ENCODE measurements at places on chromosomes 3 and 15.
A peak's percentile ranks its signal among the peaks of the same experiment; 100 is the strongest.

GRCh38 chr15:81050805-81051204 is 50.1 kb downstream of the TLNRD1 start:
- DNase-seq: no peak

DNA sequence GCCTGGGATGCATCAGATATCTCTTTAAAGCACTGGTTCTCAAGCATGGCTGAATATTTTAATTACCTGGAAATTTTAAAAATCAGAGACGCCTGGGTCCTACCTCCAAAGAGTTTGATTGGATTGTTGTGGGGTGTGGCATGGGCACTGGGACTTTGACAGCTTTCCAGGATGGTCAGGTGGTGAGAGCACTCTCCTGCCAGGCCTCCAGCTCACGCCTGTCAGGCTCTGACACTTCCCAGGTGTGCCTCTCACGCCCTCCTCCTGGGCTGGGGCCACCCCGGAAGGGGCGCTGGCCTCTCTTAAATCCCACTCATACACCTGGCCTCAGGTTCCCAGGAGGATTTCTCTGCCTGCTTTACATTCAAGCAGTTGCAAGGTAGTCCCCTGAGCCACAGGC is 48.5 kb downstream of the AMOTL2 start:
- DNase-seq: no peak

DNA sequence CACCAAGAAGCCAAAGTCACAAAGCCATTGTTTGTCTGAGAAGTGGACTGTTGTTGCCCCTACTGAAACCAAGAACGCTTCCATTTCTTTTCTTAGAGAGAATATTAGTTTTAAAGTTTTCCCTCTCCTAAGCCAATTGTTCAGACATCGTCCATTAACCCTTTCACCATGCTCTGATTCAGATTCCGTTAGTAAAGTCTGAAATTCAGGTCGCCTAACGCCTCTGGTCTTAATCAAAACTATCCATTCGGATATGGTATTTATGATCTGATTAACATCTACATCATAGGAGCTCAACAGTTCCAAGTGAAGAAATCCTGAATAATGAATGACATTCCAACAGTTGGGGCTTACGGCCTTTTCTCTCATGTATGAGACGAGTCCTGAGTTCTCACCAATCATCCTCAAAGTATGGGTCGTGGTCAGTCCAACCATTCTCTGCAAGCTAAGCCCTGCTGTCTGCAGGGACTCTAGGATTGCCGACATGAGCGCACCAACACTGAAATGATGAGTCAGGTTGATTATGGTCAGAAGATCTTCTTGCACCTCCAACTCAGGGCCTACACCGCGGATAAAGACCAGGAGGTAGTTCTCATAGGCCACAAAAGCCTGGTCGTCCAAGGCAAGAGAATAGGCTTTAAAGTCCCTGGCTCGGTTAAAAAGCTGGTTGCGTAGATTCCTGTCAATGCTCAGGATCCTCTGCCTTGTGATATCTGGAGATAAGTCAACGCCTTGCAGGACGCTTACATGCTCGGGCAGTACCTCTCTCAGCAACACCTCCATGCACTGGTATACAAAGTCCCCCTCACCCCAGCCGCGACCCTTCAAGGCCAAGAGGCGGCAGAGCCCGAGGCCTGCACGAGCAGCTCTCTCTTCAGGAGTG is 767 bp downstream of the EPM2AIP1 start:
- peak; percentile 33 for DNase-seq

DNA sequence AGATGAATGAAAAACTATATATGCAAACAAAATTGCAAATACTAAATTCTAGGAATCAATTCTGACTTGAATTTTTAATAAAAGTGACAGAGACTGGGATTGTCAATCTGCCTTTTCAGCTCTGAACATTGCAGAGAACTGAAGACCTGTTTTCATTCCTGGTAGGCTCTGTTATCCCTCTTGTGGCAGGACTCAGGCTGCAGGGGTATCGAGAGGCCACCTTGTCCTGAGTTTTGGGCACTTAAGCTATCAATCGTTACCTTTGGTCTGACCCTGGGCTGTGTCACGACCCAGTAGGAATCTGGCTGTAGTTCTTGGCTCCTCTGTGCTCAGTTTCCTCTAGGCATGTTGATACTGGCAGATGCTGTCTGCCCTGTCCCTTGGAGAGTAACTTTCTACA is 238.0 kb downstream of the CACNA2D3 start:
- DNase-seq: no peak

DNA sequence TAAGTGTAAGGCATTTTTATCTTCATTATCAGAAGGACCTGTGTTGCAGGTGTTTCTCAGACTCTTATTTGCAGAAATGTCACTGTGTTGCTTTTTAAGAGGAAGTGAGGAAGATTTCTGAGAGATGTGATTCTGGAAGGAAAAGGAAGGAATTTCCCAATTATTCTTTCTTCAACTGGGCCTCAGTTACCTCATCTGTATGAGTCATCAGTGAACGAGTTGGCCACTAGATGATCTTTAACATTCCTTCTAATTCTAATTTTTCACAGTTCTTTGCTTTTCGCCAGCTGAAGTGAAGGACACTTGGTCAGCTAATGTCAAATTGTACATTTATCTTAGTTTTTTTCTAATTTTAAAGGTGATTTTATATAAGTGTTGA is 28.9 kb downstream of the CLEC3B start:
- DNase-seq: no peak

All from upper lobe of left lung (tissue), 6 donors.